ENCODE measurements at places on chromosomes 5 and 9. TPM values are rescaled to one million over a fixed set of nuclear protein-coding genes. Genes with fewer than 3 reads are reported as not detected.

GRCh38 chr9:36249189-36249588 is 9.1 kb downstream of the GNE start:
- peaks cover 6% of the 10 kb centered on the region for H3K4me1 ChIP-seq
- peaks cover 8% of the 10 kb centered on the region for H3K36me3 ChIP-seq
- no peak overlapping the region for H3K27ac ChIP-seq
- H3K27me3 ChIP-seq = no peaks in the 10 kb centered on the region
- DNase-seq = no peak

Gene PLAC8L1
- polyA plus RNA-seq = 0.51 TPM

DNA sequence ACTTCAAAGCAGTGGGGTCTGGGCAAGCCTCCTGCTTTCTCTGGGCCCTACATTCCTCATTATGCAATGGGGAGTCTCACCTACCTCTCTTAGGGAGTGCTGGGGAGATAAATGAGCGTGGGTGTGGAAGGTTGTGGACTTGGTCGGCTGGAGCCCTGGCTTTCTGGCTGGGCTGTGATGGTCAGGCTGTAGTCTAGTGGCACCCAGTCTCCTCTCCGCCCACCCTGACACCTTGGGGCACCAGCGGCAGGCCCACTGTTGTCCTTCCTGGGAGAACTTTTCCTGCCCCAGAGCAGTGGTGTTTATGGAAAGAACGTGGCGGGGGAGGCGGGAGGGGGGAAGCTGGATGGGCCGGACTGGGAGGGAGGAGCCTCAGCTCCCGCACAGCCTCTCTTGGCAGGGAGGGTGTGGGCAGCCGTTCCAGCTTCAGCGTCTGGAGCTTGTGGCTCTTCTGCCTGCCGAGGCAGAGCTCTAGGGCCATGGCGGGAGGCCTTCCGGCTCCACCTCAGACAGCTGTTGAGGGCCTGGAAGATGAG is 4.1 kb downstream of the PTGS1 start:
- H3K27me3 ChIP-seq = peaks cover 5% of the 10 kb centered on the region
- H3K4me3 ChIP-seq = no peak overlapping the region
- H3K4me1 ChIP-seq = peaks cover 16% of the 10 kb centered on the region
- no peaks in the 10 kb centered on the region for H3K36me3 ChIP-seq
- H3K27ac ChIP-seq = no peak overlapping the region

- H3K4me3 ChIP-seq = no peak overlapping the region
- H3K27me3 ChIP-seq = no peaks in the 10 kb centered on the region
- no peak overlapping the region for H3K27ac ChIP-seq
- H3K4me1 ChIP-seq = no peaks in the 10 kb centered on the region
- no peaks in the 10 kb centered on the region for H3K36me3 ChIP-seq
These were observed 336.0 kb downstream of the ENC1 start for GRCh38 chr5:74304536-74304935.

GRCh38 chr5:56158331-56158960 is 74.7 kb downstream of the ANKRD55 start:
- H3K36me3 ChIP-seq = no peaks in the 10 kb centered on the region
- no peak overlapping the region for H3K4me3 ChIP-seq
- no peak for DNase-seq
- no peak overlapping the region for H3K27ac ChIP-seq
- H3K4me1 ChIP-seq = peaks cover 6% of the 10 kb centered on the region

GRCh38 chr5:66080664-66081063 is 63.4 kb upstream of the SREK1 start:
- H3K27me3 ChIP-seq = no peaks in the 10 kb centered on the region
- H3K36me3 ChIP-seq = peaks cover 8% of the 10 kb centered on the region
- no peaks in the 10 kb centered on the region for H3K4me1 ChIP-seq
- H3K4me3 ChIP-seq = no peak overlapping the region
- DNase-seq = peak; percentile 37
- H3K27ac ChIP-seq = no peak overlapping the region

- no peaks in the 10 kb centered on the region for H3K4me1 ChIP-seq
- no peak overlapping the region for H3K4me3 ChIP-seq
- H3K27me3 ChIP-seq = no peaks in the 10 kb centered on the region
- no peaks in the 10 kb centered on the region for H3K36me3 ChIP-seq
These were observed 41.8 kb upstream of the TCF7 start for GRCh38 chr5:134072471-134073210.

Gene PCDHGA10
- 0.89 TPM for polyA plus RNA-seq

Gene ISL1
- 0.17 TPM for polyA plus RNA-seq

DNA sequence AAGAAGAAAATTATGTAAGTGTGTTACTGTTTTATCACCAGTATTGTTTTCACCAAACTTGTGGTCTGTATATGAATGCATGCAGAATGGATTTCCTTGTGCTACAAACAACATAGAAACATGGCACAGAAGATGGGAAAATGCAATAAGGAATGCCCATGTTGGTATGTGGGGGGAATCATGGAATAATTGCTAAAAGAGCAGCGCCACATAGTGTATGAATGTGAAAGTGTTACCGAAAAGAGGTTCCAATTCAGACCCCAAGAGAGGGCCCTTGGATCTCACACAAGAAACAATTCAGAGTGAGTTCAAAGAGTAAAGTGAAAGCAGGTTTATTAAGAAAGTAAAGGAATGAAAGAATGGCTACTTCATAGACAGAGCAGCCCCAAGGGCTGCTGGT is 26.4 kb upstream of the TYRP1 start:
- H3K36me3 ChIP-seq = no peaks in the 10 kb centered on the region
- no peak overlapping the region for H3K4me3 ChIP-seq
- no peaks in the 10 kb centered on the region for H3K4me1 ChIP-seq
- no peak for DNase-seq

GRCh38 chr5:150066436-150066835 is 19.9 kb downstream of the CSF1R start:
- H3K27me3 ChIP-seq = no peaks in the 10 kb centered on the region
- H3K27ac ChIP-seq = no peak overlapping the region
- DNase-seq = no peak
- peaks cover 7% of the 10 kb centered on the region for H3K4me1 ChIP-seq
- peaks cover 1% of the 10 kb centered on the region for H3K36me3 ChIP-seq
- H3K4me3 ChIP-seq = no peak overlapping the region

Gene FAM221B
- polyA plus RNA-seq = 0.13 TPM

DNA sequence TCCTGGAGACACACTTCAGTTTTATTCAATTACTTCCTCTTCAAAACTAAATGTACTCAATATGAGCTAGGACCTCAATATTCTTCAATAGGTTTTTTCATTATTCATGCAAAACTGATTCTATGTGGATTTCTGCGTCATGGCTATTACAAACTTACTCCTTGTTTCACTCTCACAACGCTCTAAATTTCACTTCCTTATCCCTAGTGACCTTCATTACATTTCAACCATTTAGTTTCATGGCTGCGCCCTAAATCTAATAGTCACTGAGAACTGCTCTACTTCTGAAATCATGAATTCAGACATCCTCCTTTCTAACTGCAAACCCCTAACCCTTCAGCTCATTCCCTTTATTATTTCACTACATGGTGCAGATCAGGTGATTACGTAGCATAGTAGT is 93.9 kb downstream of the SLC25A46 start:
- DNase-seq = no peak
- no peaks in the 10 kb centered on the region for H3K36me3 ChIP-seq
- no peaks in the 10 kb centered on the region for H3K27me3 ChIP-seq
- H3K4me1 ChIP-seq = no peaks in the 10 kb centered on the region

Gene KIF12
- polyA plus RNA-seq = 0.47 TPM

Gene C9orf153
- 0.02 TPM for polyA plus RNA-seq

DNA sequence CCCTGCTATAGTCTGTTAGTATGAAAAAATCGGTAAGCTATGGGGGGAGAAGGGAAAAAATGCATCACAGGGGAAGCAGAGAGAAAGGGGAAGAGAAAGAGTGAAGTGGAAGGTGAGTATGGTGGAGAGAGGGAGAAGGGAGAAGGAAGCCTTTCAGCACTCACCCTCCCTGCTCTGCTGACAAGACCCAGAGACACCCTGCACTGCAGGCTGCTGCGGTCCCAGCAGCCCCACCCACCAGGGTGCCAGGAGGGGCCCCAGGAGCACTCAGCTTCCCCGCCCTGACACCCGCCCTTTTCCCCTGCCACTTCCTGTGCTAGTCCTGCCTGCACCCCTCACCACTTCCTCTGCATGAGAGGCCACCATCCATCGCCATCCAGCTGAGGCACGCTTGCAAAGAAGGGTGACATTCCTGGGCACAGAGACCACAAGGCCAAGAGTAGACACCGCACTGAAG is 12.7 kb downstream of the STK10 start:
- H3K36me3 ChIP-seq = no peaks in the 10 kb centered on the region
- H3K4me1 ChIP-seq = no peaks in the 10 kb centered on the region
- H3K27me3 ChIP-seq = no peaks in the 10 kb centered on the region
- H3K27ac ChIP-seq = peak overlapping the region; percentile 44
- H3K4me3 ChIP-seq = no peak overlapping the region

Gene OR1Q1
- polyA plus RNA-seq = not detected

Gene LNPEP
- polyA plus RNA-seq = 5.2 TPM

- H3K27ac ChIP-seq = no peak overlapping the region
- H3K27me3 ChIP-seq = no peaks in the 10 kb centered on the region
- peak; percentile 90 for DNase-seq
- peaks cover 10% of the 10 kb centered on the region for H3K4me1 ChIP-seq
These were observed 41.9 kb downstream of the WDR36 start for GRCh38 chr5:111134087-111134486.

DNA sequence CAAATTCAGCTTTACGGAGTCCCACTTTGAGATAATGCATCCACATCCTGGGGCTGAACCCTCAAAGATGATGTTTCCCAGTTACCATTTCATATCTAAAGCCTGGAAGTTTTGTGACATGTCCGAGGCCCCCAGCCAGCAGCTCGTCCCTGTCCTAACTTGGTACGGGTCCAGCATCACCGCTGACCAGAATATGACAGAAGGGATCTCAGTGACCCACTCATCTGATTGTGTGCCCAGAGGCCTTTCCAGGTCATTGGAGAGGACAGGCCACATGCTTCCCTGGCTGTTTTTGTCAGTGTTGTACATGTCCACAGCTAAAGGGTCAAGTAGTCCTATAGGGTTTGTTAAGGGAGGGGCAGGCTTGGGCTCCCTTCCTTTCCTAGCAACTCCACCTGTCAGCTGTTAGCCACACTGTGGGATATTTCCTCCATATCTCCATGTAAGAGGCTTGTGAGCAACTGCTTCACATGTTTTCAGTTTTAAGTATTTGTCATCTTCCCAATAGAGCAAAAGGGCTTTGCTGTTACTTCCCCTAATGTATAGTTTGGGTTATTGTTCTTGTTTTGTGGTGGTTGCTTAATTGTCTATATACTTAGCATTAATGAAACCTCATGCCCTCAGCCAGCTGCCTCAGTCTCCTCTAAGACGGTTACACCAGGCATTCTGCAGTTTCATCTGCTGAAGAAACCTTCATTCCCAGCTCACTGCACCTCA is 33.4 kb downstream of the SECISBP2 start:
- no peak for DNase-seq
- no peaks in the 10 kb centered on the region for H3K27me3 ChIP-seq

Gene FBP2
- not detected for polyA plus RNA-seq

Gene RAB3C
- 0.66 TPM for polyA plus RNA-seq

DNA sequence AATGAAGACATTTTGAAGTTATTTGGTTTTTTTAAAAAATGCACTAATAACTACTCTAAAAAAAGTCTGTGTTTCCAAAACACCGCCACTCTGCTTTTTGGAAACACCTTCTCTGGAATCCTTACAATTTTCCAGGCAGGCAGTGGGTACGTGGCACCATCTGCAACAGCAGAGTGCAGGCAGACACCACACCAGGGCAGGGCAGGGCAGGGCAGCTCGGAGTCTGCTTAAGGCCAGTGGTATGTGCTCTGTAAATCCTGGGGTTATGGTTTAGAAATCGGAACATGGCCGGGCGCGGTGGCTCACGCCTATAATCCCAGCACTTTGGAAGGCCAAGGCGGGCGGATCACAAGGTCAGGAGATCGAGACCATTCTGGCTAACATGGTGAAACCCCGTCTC is 97.6 kb downstream of the TLE1 start:
- H3K27me3 ChIP-seq = no peaks in the 10 kb centered on the region
- DNase-seq = no peak
- no peak overlapping the region for H3K27ac ChIP-seq

Gene NUTM2G
- not detected for polyA plus RNA-seq

- no peak overlapping the region for H3K27ac ChIP-seq
- peaks cover 8% of the 10 kb centered on the region for H3K4me1 ChIP-seq
- no peak overlapping the region for H3K4me3 ChIP-seq
- no peak for DNase-seq
- no peaks in the 10 kb centered on the region for H3K36me3 ChIP-seq
These were observed 2.6 kb downstream of the SLC6A7 start for GRCh38 chr5:150192462-150192861.

Gene CEP72
- 3.6 TPM for polyA plus RNA-seq

Gene GHR
- 0.98 TPM for polyA plus RNA-seq

- DNase-seq = no peak
- no peak overlapping the region for H3K27ac ChIP-seq
- no peaks in the 10 kb centered on the region for H3K27me3 ChIP-seq
- no peaks in the 10 kb centered on the region for H3K4me1 ChIP-seq
- H3K4me3 ChIP-seq = no peak overlapping the region
These were observed 69.5 kb downstream of the NIPBL start for GRCh38 chr5:36946101-36946500.

DNA sequence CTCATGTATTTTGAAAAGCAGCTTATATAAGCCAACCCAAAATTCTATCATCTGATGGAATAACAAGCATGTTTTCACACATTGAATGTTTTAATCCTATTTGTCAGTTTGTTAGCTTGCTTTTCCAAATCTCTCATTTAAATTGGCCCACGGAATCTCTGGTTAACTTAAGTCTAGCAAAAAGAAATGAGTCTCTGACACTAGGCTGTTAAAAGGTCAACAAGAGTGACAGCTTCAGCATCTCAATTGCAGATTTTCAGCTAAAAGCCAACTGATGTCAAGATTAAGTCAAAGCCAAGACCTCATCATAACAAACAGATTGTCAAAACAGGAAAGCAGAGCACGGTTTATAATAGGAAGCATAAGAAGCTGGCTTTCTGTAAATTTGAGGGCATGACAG is 49.4 kb upstream of the CDH9 start:
- H3K4me3 ChIP-seq = no peak overlapping the region
- H3K27me3 ChIP-seq = no peaks in the 10 kb centered on the region
- H3K27ac ChIP-seq = no peak overlapping the region
- peak; percentile 79 for DNase-seq
- H3K36me3 ChIP-seq = no peaks in the 10 kb centered on the region
- no peaks in the 10 kb centered on the region for H3K4me1 ChIP-seq

Gene FOXD4
- 0.53 TPM for polyA plus RNA-seq

GRCh38 chr9:129419382-129419899 is 201.5 kb downstream of the C9orf50 start:
- no peak for DNase-seq
- H3K4me1 ChIP-seq = peaks cover 10% of the 10 kb centered on the region
- H3K27ac ChIP-seq = no peak overlapping the region
- no peak overlapping the region for H3K4me3 ChIP-seq
- H3K36me3 ChIP-seq = no peaks in the 10 kb centered on the region

Gene MCC
- polyA plus RNA-seq = 4.0 TPM

All from lung (tissue), 17 donors.